Stimulated activated memory B cell treated with anti-CD40 and anti-IgM and Interleukin-4, amounts not matched to agents 10 μg/mL and 1 μg/mL and 100 μg/mL, for 72 hours (primary cell): ENCODE measurements at places on chromosomes 7 and 10.

DNA sequence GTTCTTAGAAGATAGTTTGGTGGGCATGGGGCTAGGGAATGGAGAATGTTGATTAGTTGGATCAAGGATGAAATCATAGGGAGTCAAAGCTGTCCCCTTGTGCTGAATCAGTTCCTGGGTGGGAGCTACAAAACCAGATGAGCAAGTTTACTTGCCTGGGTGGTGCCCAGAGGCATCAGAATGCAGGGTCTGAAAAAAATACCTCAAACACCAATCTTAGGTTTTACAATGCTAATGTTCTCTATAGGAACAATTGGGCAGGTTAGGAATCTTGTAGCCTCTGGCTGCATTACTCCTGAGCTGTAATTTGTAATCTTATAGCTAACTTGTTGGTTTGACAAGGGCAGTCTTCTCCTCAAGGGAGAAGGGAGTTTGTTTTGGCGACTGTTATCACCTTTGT, 34.4 kb downstream of the LHFPL3 start:
- no peak for ATAC-seq

DNA sequence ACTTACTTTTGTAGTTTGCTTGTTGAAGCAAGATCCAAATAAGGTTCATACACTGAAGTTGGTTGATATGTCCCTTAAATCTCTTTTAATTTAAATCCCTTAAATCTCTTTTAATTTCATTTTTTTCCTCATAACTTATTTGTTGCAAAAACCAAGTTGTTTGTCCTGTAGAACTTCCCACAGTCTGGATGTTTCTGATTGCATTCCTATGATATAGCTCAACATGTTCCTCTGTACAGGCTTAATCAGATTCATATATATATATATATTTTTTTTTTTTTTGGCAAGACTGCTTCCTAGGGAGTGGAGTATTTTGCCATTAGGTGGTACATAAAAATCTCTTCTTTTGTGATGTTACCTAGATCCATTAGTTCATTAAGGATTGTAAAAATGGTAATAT, 174.9 kb upstream of the MKLN1 start:
- ATAC-seq: no peak

DNA sequence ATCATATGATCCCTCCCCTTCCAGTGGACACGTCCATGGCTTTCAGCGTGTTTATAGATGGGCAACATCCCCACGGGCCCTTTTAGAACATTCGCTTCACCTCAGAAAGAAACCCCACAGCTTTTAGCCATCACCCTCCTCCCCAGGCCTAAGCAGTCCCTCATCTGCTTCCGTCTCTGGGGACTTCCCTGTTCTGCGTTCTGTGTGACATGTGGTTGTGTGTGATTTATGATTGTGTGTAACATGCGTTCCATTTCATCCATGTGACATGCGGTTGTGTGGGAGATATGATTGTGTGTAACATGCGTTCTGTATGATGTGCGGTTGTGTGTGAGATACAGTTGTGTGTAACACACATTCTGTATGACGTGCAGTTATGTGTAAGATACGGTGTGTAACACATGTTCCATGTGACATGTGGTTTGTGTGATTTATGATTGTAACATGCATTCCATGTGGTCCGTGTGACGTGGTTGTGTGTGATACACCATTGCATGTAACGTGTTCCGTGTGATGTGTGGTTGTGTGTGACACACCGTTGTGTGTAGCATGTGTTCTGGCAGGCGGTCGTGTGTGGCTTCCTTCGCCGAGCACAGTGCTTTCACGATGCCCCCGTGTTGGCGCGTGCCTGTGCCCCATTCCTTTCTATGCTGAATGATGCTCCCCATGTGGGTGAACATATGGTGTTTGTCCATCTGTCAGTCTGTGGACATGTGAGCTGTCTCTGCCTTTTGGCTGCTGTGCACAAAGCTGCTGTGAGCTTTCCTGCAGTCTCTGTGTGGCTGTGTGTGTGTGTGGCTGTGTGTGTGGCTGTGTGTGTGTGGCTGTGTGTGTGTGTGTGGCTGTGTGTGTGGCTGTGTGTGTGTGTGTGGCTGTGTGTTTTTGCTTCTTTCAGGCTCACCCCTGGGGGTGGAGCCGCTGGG, 26.2 kb downstream of the PWWP2B start:
- no peak for ATAC-seq

DNA sequence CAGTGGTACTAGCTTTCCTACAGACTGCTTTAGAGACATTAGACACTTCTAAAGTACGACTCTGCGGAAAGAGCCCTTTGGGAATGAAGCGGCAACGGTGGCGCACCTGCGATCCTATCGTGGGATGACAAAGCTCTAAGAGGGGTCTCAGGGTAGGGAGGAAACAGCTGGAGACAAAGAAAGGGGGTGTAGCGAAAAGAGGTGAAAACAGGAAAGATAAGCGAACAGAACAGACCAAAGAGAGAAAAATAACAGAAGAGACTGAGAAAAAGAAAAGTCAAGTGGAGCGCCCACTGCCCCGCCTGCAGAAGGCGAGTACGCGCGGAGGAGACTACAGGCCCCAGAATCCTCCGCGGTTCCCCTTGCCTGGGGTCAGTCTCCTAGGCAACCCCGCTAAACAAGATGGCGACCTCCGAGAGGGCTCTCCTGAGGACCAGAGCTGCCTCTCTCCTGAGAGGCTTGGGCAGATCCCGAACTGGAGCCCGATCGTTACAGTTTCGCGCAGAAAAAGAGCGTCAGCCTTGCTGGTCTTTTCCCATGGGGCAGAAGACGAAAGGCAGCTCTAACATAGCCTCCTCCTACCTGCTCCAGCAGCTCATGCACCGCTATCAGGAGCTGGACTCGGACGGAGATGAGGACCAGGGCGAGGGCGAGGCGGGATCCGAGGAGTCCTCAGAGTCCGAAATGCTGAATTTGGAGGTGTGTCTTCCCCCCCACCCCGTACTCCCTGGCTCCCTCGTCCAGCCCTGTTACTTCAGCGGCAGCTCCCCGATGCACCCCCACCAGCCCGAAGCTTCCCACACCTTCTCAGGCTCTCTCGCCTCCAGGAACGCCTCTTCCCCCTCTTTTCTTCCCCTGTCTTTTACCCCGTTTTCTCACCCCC, at the start of gene LRGUK:
TSS of gene LRGUK (plus strand) at position 375 of the 883 bp plus-strand sequence. CDS start at position 403, 28 bp downstream.
- ATAC-seq: peak; percentile 99

GRCh38 chr7:36138209-36138608, 14.8 kb upstream of the EEPD1 start:
- ATAC-seq: no peak

GRCh38 chr7:30662431-30662939, 19.8 kb downstream of the CRHR2 start:
- no peak for ATAC-seq

- no peak for ATAC-seq
These were observed 311.2 kb downstream of the SKIDA1 start for GRCh38 chr10:21214329-21214728.

DNA sequence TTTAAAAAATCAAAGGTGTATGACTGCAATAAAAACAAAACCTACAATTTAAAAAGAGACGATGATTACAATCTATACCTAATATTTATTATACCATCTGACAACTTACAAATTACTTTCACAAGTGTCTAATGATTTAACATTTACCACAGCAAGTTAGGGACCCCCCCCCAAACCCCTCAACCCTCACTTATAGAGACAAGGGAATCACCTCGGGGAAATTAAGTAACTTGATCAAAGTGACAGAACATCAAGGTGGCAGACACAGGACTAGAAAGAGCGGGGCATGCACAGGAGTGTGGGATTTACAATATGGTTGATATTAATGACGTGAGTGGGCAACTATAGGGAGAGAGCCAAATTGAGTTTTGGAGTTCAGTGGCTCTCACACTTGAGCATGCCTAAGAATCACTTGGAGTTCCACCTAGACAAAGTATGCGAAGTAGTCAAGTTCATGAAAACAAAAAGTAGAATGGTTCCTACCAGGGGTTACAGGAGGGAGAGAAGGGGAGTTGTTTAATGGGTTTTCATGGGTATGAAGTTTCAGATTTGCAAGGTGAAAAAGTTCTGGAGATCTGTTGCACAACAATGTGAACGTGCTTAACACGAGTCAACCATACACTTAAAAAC, 43.4 kb downstream of the SGMS1 start:
- ATAC-seq: no peak

DNA sequence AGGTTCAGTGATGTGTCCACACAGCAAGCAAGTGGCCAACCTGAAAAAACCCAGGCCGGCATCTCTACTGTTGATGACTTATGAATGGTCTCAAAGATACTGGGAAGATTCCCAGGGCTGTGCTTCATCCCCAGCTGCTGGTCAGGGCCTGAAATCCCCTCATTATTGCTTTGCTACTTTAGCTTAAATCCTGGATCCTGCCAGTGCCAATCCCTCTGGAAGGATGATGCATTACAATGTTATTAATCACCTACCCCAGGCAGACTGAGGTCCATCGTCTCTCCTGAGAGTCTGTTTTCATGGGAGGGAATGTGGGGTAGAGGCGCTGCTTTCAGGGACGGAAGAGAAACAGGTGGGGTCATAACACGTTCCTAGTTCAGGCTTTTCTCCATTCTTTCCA, 371.6 kb downstream of the RPS24 start:
- ATAC-seq: no peak

GRCh38 chr10:103428989-103429643, 23.1 kb downstream of the CALHM2 start:
- ATAC-seq: no peak

GRCh38 chr10:33893506-33893905, 559.0 kb upstream of the NRP1 start:
- no peak for ATAC-seq

GRCh38 chr7:66207540-66207939, 2.4 kb downstream of the TPST1 start:
- ATAC-seq: no peak

DNA sequence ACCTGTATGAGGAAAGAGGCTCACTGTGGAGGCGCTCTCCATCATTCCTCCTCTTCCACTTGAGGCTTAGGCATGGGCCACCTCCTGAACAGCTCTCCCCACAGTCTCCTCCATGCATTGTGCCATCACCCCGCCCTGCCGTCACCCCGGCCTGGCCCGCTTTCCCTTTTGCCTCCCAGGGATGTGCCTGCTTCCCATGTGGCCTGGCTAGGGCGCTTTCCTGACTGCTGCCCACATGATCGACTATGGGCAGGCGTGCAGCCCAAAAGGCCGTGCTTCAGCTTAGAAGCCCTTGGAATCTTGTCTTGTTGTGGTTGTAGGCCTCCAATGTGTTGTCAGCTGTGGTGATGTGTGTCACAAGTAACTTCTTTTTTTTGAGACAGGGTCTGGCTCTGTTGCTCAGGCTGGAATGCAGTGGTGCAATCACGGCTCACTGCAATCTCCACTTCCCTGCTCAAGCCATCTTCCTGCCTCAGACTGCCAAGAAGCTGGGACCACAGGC, 1.8 kb upstream of the ACTR3C start:
- ATAC-seq: no peak

DNA sequence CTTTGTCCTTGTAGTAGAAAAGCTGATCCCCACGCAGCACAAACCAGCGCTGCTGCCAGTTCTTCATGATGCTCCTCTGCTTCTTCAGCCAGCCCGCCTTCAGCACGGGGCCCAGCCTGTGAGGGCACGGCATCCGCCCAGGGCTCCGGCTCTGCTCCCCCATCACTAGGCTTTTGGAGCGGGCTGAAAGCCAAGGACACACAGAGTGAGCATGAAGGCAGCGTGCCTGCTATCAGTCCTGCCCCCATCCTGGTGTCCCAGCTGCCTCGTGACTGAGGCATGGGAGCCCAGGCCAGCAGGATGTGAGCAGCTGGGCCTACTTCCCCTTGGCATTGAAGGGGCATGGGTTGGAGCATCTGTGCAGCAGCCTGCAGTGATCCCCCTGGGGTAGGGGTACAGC, 21.9 kb downstream of the ARHGAP22 start:
- peak; percentile 13 for ATAC-seq

GRCh38 chr10:78852466-78853240, 216.1 kb upstream of the ZMIZ1 start:
- ATAC-seq: no peak

DNA sequence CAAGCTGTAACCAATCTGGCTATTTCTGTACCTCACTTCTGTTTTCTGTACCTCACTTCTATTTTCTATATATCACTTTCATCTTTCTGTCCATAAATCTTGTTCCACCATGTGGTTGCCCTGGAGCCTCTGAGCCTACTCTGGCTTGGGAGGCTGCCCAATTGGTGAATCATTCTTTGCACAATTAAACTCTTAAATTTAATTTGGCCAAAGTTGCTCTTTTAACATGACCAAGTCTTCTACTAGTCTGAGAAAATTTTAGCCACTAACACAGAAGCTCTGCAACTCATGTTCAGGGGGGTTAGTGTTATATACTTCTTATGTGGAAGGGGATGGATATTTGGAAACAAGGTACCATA, 503.5 kb downstream of the KIF20B start:
- ATAC-seq: no peak

DNA sequence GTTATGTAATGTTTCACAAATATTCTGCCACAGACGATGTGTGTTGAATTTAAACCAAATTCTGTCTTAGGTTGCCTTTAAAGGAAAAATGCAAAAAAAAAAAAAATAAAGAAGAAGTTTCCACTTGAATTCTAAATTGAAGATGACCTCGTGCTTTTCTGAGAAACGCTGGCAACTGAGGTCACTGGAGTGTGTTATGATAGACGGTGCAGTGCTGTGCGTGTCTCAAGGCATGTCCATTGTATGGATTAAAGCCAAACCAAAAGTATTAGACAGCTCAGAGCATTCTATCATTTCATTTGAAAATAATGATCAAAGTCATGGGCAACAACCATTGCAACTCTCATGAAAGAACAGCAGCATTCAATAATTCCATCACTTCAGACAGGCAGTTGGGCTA, 483.9 kb downstream of the GRM8 start:
- ATAC-seq: no peak

- no peak for ATAC-seq
These were observed 21.9 kb upstream of the DPYSL4 start for GRCh38 chr10:132164761-132165278.

DNA sequence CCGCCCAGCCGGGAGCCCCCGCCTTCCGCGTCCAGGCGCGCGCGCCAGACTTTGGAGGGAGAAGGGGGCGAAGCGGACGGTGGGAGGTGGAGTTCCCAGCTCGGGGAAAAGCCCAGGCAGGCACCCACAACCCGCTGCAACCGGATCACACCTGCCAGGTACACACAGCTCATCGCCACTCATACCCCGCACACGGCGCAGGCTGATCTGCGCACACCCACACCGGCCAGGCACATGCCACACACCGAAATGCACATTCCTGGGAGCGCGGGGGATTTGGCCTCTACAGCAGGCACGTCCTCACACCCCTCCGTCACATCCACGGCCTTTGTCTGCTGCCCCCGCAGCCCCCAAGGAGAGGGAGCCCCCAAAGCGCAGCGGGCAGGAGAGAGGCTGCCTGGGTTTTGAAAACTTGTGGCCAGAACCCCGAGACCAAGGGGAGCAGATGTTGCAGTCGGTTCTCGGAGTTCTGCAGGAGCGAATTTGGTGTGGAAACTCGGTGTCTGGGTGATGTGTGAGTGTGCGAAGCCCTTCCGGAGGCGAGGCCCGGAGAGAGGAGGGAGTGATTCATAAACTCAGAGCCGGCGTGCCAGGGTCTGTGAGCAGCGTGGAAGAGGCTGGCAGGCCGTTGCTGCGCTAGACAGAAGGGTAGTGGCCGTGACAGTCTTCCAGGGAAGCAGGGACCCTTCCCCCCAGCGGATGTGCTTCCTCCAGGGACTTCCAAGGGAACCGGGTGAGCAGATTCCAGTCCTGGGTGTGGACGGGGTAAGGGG, 734 bp downstream of the CHST3 start:
- peak; percentile 5 for ATAC-seq
